ENCODE measurements at places on chromosomes 1 and 21. TPM values are rescaled to one million over a fixed set of nuclear protein-coding genes. Genes with fewer than 3 reads are reported as not detected.
A peak's percentile ranks its signal among the peaks of the same experiment; 100 is the strongest.

DNA sequence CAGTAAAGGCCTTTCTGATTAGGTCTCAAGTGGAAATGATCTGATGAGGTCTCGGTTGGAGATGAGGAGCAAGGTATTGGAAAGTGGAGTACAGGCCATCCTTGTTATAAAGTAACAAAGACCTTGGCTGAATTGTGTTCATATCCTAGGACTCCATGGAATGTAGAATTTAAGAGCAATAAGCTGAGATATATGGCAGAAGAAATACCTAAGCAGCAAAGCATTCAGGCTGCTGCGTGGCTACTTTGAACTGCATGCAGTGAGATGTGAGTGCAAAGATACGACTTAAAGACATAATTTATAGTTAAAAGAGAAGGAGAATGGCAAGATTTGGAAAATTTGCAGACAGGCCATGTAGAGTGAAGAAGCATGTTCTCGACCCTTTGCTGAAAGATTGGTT lies 11.2 kb upstream of the XPR1 start:
- no peaks in the 10 kb centered on the region for H3K36me3 ChIP-seq
- H3K27me3 ChIP-seq = peaks cover 2% of the 10 kb centered on the region
- H3K27ac ChIP-seq = no peak overlapping the region
- H3K4me3 ChIP-seq = no peak overlapping the region

- no peak overlapping the region for H3K4me3 ChIP-seq
- H3K4me1 ChIP-seq = peaks cover 52% of the 10 kb centered on the region
- H3K27ac ChIP-seq = no peak overlapping the region
- no peaks in the 10 kb centered on the region for H3K27me3 ChIP-seq
- DNase-seq = no peak
Observed at GRCh38 chr1:212718499-212718898, 18.9 kb upstream of the BATF3 start.

DNA sequence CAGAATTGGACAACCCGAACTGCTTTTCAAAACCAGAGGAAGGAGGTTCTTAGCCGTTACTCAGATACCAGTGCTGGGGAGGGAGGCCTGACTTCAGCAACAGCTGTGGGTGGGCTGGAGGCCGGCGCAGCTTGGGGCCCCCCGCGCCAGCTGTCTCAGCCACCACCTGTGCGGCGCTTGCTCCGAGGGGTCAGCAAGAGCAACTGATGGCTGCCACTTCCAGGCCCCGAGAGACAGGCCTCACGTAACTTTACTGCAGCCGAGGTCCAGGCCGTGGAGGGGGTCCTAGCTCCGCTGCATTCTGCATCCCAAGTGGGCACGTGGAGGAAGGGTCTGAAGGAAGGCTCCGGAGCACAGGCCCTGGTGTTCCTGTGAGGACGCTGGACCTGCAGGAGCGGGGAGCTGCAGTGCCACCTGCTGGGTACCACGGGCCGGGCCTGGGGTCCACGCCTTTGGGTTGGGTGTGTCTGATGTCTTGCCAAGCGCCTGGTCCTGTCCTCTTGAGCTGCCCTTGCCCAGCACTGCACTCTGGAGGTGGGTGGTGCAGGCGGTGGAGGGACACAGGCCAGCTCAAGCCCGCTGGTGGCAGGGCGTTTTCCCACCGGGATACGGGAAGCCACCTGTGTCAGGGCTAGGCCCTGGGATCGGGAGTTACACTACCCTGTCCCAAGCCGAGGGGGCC lies 9.8 kb downstream of the THAP3 start:
- no peak for DNase-seq
- peaks cover 56% of the 10 kb centered on the region for H3K36me3 ChIP-seq
- H3K4me1 ChIP-seq = no peaks in the 10 kb centered on the region
- no peak overlapping the region for H3K27ac ChIP-seq
- H3K4me3 ChIP-seq = no peak overlapping the region

DNA sequence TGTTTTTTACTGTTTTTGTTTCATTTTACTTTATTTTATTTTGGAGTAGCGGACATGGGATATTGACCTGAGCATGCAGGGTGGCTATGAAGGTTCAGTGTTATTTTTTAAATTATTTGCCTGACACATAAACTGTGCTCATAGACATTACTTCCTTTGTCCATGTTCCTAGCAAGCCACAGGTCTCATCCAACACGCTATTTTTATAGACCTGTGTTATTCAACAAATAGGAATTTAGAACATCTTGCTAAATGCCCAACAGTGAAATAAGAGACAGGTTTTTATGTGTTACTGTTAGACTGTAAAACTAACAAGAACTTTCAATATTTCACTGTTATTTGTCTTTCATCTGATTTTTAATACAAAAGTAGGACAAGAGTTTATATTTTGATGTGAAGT lies 756.4 kb downstream of the KCNT2 start:
- DNase-seq = no peak
- H3K27me3 ChIP-seq = no peaks in the 10 kb centered on the region
- no peaks in the 10 kb centered on the region for H3K36me3 ChIP-seq
- H3K27ac ChIP-seq = no peak overlapping the region
- H3K4me3 ChIP-seq = no peak overlapping the region

- DNase-seq = peak; percentile 22
- H3K4me3 ChIP-seq = peak overlapping the region; percentile 51
- peaks cover 20% of the 10 kb centered on the region for H3K27me3 ChIP-seq
- H3K27ac ChIP-seq = peak overlapping the region; percentile 82
- H3K4me1 ChIP-seq = peaks cover 61% of the 10 kb centered on the region
- H3K36me3 ChIP-seq = peaks cover 21% of the 10 kb centered on the region
Observed at GRCh38 chr1:209672705-209673630, 2.2 kb upstream of the G0S2 start.

DNA sequence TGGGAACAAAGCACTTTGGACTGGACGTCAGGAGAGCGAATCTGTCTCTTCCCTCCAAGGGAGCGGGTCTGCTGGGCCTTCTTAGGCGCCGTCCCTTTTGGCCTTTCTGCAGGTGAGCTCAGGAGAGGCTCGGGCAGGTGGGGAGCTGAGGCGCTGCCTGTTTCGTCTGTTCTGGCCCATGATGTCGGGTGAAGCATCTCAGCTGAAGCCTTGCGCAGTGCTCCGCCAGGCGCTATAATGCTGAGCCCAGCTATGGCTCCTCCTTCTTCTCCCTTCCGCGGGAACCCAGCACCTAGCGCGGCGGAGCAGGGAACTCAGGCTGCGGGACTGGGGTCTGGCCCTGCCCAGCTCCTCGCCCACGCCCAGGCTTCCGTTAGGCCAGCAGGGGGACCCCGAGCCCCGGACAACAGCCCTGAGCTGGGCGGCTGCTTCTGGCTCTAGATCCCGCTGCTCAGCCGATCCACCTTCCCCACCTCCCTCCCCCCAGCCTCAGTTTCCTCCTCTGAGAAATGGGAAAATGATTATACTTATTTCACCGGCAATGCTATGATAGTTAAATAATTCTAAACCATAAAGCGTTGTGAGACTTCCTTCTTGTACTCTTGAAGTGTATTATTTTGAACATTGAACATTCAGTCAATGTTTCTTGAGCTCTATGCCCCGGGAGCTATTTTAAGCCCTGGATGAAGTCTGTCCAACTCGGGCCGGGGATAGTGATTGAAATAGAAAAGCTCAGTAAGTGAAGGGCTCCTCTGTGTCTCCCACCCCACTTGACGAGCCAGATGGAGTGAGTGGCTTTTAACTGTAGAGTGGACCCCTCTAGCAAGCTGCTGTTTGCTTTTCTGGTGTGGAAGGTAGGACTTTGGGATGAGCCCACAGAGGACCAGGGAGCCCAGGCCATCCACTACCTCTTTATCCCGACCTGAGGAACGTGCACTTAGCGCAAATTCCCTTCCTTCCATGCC lies 9.6 kb upstream of the ADORA1 start:
- peaks cover 4% of the 10 kb centered on the region for H3K4me1 ChIP-seq
- peaks cover 33% of the 10 kb centered on the region for H3K27me3 ChIP-seq
- no peak overlapping the region for H3K27ac ChIP-seq
- H3K36me3 ChIP-seq = no peaks in the 10 kb centered on the region
- DNase-seq = no peak

- peaks cover 4% of the 10 kb centered on the region for H3K27me3 ChIP-seq
- H3K4me3 ChIP-seq = no peak overlapping the region
Observed at GRCh38 chr1:182335771-182336566, 55.6 kb downstream of the GLUL start.

- H3K27ac ChIP-seq = no peak overlapping the region
- no peaks in the 10 kb centered on the region for H3K27me3 ChIP-seq
- DNase-seq = no peak
- H3K4me3 ChIP-seq = no peak overlapping the region
Observed at GRCh38 chr1:75449998-75450397, 160.9 kb downstream of the SLC44A5 start.

- H3K4me3 ChIP-seq = no peak overlapping the region
- DNase-seq = no peak
- H3K27ac ChIP-seq = no peak overlapping the region
Observed at GRCh38 chr21:14241297-14241696, 25.3 kb downstream of the RBM11 start.

DNA sequence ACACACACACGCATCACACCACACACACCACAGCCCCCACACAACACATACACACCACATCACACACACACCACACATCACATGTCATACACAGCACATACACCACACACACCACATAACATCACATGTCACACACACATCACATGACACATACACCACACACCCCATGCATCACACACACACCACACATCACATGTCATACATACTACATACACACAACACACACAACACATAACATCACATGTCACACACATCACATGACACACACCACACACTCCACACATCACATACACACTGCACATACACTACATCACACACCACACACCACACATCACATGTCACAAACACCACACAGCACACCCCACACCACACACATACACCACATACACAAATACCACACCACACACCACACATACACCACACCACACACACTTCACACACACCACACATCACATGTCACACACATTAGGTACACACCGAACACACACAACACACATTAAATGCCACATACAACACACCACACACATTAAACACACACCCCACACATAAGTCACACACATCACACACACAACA lies 1.8 kb downstream of the LYPD8 start:
- no peaks in the 10 kb centered on the region for H3K36me3 ChIP-seq
- no peak overlapping the region for H3K27ac ChIP-seq
- H3K4me3 ChIP-seq = no peak overlapping the region
- no peaks in the 10 kb centered on the region for H3K27me3 ChIP-seq
- DNase-seq = no peak
- no peaks in the 10 kb centered on the region for H3K4me1 ChIP-seq

DNA sequence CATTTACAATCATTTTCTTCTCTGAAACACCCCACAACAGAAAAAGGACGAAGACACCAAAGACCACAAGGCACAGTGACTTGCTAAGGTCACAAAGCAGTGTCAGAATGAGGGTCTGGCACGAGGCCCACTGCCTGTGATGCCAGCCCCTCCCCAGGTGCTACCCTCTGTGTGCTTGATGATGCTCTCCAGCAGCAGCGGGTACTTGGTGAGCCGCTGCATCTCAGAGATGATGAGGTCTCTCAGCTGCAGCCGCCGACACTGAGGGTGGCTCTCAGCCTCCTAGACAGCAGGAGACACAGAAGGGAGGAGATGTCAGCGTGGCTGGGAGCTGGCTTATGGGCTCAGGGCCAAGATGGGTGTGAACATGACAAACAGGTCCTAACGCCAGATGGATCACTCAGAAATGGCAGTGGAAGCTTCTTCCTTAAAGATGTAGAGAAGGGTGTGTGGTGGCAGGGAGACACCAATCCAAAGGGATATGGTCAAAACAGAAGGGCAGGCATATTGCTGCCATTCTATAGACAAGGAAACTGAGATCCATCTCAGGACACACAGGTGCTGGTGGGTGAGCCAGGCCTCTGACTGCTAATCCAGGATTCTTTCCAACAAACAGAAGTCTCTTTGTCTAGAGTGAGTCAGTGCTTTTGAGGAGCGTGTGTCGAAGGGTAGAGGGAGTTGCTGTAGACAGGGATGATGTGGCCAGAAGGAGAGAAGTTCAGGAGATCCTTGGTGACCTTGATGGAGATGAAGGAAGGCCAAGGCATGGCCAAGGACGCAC lies 25.6 kb downstream of the LRRC71 start:
- no peak overlapping the region for H3K27ac ChIP-seq
- H3K4me3 ChIP-seq = no peak overlapping the region
- H3K27me3 ChIP-seq = peaks cover 2% of the 10 kb centered on the region
- no peaks in the 10 kb centered on the region for H3K36me3 ChIP-seq
- DNase-seq = no peak

DNA sequence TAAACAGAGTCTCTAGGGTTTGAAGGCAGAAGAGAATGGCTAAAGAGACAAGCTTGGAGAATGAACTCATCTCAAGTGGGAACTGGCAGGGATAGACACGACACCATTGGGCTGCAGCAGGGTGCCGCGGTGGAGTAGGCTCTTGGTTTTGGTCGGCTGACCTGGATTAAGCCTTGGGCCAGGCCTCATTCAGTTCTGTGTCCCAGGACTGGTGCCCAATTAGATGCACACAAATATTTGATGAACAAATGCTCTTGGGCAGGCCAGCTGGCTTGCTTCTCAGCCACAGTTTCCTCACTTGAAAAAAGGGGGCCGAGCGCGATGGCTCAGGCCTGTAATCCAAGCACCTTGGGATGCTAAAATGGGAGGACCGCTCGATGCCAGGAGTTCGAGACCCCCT lies 53.4 kb upstream of the CITED4 start:
- H3K4me1 ChIP-seq = no peaks in the 10 kb centered on the region
- no peak for DNase-seq
- H3K27me3 ChIP-seq = no peaks in the 10 kb centered on the region
- H3K36me3 ChIP-seq = no peaks in the 10 kb centered on the region

GRCh38 chr1:94823116-94823515 lies 3.0 kb downstream of the SLC44A3 start:
- H3K27me3 ChIP-seq = peaks cover 49% of the 10 kb centered on the region
- DNase-seq = no peak
- H3K4me3 ChIP-seq = no peak overlapping the region
- H3K27ac ChIP-seq = no peak overlapping the region

DNA sequence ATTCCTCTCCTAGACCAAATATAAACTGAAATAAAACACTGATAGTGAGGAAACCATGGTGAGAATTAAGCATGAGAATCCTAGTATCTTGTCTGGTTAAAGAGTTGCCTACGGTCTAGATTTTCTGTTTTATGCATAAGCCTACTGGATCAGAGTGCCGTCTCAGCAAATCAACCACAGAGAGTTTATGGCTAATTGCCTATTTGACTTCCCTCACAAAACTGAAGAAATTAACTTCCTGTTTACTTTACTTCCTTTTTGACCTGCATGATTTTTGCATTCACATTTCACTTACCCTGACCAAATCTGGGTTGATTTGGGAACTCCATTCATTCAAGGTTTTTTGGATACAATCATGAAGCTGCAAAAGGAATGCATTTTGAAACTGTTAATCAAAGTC lies 5.0 kb downstream of the GCLM start:
- no peak for DNase-seq
- no peak overlapping the region for H3K4me3 ChIP-seq
- peak overlapping the region; percentile 60 for H3K27ac ChIP-seq
- H3K27me3 ChIP-seq = no peaks in the 10 kb centered on the region

- H3K27me3 ChIP-seq = no peaks in the 10 kb centered on the region
- no peaks in the 10 kb centered on the region for H3K36me3 ChIP-seq
- H3K4me3 ChIP-seq = no peak overlapping the region
- no peak overlapping the region for H3K27ac ChIP-seq
- no peaks in the 10 kb centered on the region for H3K4me1 ChIP-seq
- no peak for DNase-seq
Observed at GRCh38 chr1:38082769-38083263, 36.2 kb upstream of the POU3F1 start.

SPRR1B gene
- not detected for total RNA-seq

VAMP4 gene
- total RNA-seq = 11.8 TPM

CACNA1S gene
- total RNA-seq = not detected
